ENCODE measurements at places on chromosomes 4 and X.

- no peak for DNase-seq
Measured at GRCh38 chrX:118116713-118117550, at the start of gene KLHL13. KLHL13 (minus strand) TSS chrX:118116810; CDS start chrX:118028473, 88,337 bp downstream.

DNA sequence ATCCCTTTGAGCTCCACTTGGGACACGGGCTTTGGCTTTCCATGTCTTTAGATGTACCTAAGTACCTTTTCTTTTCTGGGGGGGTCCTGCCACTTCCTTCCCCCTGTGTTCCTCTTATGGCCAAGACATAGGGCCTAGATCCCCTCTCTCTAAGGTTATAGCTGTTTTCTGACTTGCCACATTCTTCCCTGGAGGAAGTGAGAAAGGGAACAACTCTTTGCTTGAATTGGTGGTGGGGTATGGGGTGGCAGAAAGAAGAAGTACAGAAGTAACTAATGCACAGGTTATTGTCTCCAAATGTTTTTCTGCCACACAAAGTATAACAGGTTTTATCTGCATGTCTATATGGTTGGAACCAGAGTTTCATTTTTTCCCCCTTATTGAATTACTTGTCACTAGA, 29.7 kb upstream of the DIPK2B start:
- no peak for DNase-seq

DNA sequence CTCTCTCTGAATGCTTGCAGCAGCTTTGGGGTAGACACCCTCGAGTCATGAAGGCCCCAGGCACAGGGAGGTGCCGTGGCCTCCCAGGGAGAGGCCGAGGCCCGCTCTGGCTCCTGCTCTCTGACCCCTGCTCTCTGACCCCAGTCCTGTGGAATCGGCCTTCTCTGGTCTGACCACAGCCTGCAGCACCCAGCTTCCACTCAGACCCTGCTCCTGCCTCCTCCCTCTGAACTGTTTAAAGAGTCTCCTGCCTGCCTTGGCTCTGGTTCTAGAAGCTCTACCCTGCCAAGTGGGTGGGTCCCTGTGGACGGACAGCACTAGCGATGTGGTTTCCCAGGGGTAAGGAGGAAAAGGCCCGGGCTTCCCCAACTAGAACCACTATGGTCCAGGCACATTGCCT, 78.2 kb upstream of the TMEM150C start:
- DNase-seq: no peak

- no peak for DNase-seq
Measured at GRCh38 chr4:38985410-38986100, 46.7 kb downstream of the TMEM156 start.

- DNase-seq: no peak
Measured at GRCh38 chrX:9668537-9668936, 97.1 kb downstream of the GPR143 start.

GRCh38 chrX:38178396-38178795, 42.3 kb downstream of the SRPX start:
- no peak for DNase-seq

GRCh38 chr4:104815665-104816064, 321.0 kb upstream of the CXXC4 start:
- no peak for DNase-seq

- DNase-seq: no peak
Measured at GRCh38 chr4:183332447-183332846, 10.2 kb upstream of the CLDN24 start.

- peak; percentile 41 for DNase-seq
Measured at GRCh38 chr4:105471566-105472176, 2.2 kb downstream of the PPA2 start.

DNA sequence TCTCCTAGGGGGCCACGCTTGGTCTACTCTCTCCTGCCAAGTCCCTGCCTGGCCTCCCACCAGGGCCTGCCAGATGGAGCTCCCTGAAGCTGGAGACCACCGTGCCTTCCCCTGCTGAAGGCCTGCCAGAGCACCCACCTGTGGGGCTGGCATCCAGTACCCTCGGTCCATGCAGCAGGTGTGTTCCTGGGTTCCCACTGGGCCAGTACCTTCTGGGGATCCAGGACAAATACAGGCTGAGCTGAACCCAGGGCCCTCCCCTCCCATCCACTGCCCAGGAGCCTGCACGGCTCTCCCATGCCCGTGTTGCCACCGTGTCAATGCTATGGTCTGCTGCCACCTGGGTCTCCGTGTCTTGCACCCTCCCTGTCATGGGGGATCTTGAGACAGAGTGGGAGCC, 68.8 kb downstream of the ABLIM2 start:
- no peak for DNase-seq

DNA sequence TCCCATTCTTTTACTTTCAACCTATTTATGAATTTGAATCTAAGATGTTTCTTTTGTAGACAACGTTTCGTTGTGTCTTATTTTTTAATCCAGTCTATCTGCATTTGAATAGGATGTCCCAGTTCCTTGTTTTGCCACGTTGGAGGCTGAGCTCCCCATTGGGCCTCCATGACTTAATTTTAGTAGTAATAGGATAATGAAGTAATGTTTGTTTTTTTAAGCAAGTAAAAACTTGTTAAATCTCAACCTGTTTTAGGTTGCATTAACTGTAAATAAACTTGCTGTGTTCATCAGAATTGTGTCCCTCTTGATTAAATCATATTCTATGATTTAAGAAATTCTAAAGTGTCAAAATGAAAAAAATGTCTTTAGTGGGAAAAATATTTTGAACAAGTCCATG, 25.3 kb downstream of the SLAIN2 start:
- DNase-seq: no peak

Data from stimulated activated CD8-positive, alpha-beta memory T cell treated with anti-CD3 and anti-CD28 coated beads, Interleukin-7, amount 100 ng/mL, for 1 hour (primary cell).